ENCODE measurements at places on chromosomes 5 and 9.

- no peak for DNase-seq
These were observed 21.4 kb upstream of the FAM81B start for GRCh38 chr5:95369782-95370181.

DNA sequence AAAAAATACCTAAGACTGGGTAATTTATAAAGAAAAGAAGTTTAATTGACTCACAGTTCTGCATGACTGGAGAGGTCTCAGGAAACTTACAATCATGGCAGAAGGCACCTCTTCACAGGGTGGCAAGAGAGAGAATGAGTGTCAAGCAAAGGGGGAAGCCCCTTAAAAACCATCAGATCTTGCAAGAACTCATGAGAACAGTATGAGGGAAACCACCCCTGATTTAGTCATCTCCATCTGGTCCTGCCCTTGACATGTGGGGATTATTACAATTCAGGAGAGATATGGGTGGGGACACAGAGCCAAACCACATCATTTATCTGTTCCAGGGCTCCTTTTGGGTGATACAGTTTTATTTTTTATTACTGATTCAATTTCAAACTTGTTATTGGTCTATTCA lies 23.2 kb upstream of the ADAMTS16 start:
- no peak for DNase-seq

DNA sequence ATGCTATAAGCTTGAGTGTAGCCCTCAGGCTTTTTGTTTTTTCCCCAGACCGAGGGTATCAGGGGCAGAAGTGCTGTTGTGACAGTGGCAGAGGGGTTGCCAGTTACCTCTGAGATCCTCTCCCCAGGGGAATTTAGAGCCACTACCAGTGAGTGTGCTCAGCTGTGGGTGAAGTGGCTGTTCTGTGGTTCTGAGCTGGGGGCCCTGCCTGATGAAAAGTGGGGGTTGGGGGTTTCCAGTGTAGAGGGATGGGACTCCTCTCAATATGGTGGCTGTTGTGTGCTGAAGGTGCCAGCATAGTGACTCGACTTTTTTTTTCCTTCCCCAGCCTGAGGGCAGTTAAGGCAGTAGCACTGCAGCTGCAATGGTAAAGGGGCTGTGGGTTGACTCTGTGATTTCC lies 506.7 kb downstream of the TMEM232 start:
- no peak for DNase-seq

GRCh38 chr5:27377626-27378025 lies 339.2 kb upstream of the CDH9 start:
- no peak for DNase-seq

DNA sequence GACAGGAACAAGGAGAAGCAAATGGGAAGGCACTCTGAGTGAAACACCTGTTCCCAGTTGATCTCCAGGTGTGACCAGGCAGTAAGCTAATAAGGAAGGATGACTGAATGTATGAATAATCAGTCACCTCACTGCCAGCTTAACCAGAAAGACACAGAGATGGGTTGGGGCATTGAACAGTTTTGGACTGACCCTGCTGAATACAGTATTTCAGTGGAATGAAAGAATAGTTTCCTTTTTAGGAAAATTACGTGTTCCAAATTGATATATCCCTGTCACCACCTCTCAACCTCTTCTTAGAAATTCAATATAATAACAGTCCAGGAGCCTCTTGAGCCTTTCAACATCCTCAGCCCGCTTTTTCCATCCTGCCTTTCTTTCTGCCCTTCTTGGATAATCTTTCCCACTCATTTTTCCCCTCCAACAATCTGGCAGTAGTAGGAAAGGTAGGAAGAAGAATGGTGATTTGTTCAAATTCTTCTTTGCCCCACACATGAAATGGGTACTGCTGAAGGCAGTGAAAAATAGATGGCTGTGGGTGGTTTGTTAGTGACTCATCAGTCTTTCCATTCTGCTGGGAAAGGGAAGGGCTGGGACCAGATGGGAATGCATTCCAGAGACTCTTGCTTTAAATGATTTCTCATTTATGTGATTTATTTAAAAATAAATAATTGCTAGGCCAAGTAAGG lies 117.9 kb downstream of the ZSWIM6 start:
- DNase-seq, result no peak

- DNase-seq, result peak; percentile 36
These were observed 583 bp downstream of the DIAPH1 start for GRCh38 chr5:141618030-141618803.

- no peak for DNase-seq
These were observed 14.2 kb downstream of the LPCAT1 start for GRCh38 chr5:1509346-1510085.

DNA sequence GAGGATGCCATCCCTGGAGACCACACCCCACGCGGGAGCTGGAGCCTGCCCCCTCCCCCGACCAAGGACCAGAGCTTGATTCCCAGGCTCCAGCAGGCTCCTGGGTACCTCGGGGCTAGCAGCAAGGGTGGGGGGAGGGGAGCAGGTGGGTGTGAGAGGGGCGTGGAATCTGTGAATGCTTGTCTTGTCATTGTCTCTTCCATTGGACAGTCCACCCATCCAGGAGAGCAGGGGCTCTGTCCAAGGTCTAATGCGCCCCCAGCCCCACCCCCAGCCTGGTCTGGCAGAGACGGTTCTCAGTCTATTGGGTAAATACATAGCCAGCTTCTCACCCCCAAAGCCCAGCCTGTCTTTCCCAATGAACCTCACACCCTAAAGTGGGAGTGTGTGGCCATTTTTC lies 22.8 kb downstream of the URM1 start:
- no peak for DNase-seq

GRCh38 chr5:40623480-40624420 lies 56.0 kb upstream of the PTGER4 start:
- DNase-seq, result peak; percentile 49

GRCh38 chr9:15813076-15813475 lies 260.2 kb downstream of the CCDC171 start:
- no peak for DNase-seq

DNA sequence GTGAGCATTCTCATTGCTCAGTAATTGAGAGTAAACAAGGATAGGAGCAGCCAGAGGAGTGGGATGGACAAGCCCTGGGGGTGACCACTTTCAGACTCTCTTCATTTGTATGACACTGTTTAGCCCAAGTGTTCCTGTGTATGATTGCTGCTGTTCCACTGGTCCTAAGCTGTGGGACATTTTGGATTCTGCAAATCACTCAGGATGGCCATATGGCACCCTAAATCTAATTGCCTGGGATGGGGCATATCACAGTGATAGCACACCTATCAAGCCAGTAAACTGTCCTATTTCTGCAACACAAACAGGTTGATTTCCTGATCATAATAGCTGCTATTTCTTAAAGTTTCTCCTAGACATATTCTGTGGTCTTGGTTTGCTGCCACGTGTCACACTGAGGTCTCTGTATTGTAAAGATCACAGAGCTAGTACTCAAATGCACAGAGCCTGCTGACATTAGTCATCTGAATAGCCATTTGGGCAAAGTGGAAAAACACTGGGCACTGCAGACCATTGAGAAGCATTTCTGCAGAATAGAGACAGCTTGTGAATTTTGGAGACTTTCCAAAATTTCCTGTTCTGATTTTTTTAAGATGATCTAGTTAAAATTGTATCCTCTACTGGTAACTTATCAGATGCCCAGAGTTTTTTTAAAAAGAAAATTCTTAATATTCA lies 320.2 kb downstream of the RFX3 start:
- no peak for DNase-seq

GRCh38 chr9:132147331-132147730 lies 14.5 kb upstream of the NTNG2 start:
- DNase-seq, result no peak

DNA sequence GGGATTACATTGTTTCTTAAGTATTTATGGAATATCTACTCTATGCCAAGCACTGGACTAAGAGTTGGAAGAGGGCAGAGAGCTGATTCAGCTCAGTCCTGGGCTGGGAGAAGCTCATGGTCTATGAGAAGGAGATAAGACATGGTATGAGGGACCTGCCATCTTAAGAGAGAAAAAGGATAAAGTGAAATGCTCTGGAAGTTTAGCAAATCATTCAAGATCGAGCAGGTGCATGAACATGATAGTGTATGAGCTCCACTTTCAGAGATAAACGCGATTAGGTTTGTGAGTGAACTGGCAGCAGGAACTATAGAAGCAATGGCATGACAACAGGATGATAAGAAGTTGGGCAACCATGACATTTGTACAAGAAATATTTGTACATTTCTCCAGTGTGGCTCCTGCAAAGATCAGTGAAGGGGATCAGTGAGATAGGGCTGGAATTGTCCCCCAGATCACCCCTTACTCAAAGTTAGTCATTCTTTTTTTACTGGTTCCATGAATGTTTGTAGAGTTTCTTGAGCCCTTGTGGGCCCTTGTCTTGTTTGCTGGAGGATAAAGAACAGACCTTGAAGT lies 26.6 kb upstream of the CCDC180 start:
- no peak for DNase-seq

DNA sequence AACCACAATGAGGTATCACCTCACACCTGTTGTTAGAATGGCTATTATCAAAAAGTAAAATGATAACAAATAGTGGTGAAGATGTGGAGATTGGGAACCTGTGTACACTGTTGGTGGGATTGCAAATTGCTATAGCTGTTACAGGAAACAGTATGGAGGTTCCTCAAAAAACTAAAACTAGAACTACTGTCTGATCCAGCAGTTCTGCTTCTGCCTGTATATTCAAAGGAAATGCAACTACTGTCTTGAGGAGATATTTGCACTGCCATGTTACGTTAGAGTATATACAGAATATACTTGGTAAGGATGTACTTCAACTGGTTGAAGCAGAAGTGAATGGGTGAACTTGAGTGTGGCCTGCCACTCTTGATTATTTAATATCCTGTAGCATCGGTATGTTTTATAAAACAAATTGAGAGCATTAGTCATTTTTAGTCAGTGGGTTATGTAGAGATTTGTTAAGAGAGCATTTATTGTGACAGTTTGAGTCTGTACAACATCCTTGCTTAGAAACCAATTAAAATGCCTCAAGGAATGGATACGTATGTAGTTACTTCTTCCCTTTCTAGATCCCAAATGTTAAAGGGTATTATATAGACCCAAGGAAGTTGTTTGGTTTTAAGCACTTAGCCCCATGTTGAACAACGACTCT lies 37.5 kb downstream of the ZCCHC7 start:
- DNase-seq, result no peak

- DNase-seq, result no peak
These were observed 46.9 kb upstream of the CEP78 start for GRCh38 chr9:78189001-78189400.

DNA sequence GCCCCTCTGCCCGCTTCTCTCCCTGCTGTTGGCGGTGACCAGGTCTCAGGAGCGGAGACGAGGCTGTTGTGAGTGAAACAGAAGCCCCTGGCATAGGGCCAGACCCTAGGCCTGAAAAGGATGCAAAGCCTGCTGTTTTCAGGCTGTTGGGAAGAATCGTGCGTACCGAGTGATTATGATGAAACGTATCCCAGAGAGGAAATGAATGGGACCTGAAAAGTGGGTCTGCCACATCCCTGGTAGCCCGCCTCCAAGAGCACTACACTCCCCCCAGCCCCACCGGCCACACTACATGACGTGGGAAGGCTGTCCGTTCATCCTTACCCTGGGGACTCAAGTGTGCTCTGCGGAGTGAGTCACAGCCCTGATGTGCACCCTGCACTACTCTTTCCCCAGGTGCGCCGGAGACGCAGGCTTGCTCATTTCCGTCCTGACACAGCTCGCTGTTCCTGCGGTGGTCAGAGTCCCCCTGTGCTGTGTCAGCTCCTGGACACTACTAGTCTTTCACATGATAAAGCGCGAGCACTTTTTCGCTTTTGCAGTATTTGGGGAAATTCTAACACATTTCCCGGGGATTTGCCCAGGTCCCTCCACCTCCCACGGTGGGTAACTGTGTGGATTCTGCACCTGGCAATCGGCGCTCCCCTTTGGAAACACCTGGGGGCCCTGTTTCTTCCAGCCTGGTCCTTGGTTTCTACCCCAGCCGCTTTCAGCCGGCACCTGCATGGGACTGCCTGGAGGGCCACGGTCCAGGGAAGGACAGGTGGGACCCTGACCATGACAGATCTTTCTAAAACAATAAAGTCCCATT lies 91.5 kb downstream of the ANKRD33B start:
- DNase-seq, result no peak

DNA sequence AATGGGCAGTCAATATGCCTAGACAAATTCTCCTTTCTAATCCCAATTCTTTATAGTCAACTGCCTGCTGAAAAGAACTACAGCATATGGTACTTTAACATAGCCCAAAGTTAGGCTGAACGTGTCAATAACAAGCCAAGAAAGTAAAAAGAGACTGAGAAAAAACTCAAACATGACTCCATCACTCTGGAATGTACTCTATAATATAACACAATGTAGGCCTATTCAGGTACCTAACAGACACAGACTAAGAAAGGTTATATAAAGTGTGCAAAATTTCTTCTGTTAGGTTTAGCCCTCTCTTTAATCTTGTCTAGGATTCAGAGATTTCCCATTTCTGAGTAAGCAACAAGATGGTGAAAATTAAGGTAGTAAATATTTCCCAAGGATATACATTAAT lies 209.7 kb upstream of the PRR16 start:
- DNase-seq, result no peak

GRCh38 chr5:395156-395920 lies 47.6 kb upstream of the EXOC3 start:
- no peak for DNase-seq

- no peak for DNase-seq
These were observed 132.7 kb upstream of the DMRT1 start for GRCh38 chr9:708551-709432.

Data from CD4-positive, alpha-beta T cell treated with Interleukin-1 beta for 1 hour (primary cell).